ENCODE measurements at places on chromosomes 3 and 15.

DNA sequence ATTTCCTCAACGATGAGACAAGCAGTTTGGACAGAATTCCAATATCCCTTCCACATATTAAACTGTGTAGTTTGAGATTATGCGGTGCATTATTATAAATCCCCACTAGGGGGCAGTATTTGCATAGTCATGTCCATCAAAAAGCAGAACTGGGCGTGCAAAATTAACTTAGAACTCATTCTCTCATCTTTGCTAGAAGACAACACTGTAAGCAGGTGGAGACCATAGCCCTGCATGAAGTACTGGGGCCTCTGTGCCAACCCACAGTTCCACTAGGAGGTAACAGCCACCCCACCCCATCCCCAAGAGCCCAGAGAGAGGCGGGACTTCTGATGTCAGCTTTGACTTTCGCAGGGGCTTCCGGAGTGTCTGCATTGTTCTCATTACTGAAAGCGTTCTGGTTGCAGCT, 106.6 kb upstream of the TMC3 start:
- no peak for DNase-seq

DNA sequence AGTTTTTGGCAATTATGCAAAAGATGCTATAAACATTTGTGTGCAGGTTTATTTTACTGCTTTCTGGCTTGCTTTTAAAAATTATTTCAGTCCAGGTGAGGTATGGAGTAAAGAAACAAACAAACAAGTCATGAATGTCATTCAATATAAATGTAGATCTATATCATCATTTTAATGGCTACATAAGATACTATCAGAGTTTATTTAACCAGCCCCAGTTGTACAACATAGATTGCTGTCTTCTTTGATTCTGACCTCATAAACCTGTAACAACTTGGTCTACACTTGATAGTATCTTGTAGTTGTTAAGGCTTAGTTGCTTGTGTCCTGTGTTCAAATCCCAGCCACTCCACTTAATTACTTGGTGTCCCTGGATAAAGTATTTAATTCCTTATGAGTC, 46.0 kb upstream of the RNU6-1 start:
- no peak for DNase-seq

DNA sequence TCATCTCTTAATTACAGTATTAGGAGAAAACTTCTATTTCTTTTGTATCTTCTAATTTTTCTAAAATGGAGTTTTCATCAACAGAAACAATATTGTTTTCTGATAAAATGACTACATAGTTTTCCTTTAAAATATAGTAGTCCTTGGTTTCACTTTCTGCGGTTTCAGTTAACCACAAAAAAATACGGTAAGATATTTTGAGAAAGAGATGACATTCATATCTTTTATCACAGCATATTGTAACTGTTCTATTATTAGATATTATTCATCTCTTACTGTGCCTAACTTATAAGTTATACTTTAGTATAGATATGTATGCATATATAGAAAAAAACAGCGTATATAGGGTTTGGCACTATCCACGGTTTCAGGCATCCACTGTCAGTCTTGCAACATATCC, 2.3 kb downstream of the B4GALT4 start:
- DNase-seq: no peak

- DNase-seq: no peak
Observed at GRCh38 chr3:9013782-9014563, 50.7 kb upstream of the RAD18 start.

DNA sequence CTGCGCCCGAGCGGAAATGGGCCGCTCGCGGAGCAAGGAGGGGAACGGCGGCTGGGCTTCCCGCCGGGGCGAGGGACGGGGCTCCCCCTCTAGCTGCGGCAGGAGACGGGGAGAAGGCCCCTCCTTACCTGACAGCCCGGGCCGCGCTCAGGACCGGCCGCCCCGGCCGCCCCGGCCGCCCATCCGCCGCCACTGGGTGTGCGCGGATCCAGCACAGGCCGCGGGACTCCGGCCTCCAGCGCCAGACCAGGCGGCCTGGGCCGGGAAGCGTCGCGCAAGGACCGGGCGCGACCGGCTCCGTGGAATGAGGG, 296 bp downstream of the TPRA1 start:
- DNase-seq: no peak

- no peak for DNase-seq
Observed at GRCh38 chr3:49803465-49804140, 542 bp downstream of the INKA1 start.

- no peak for DNase-seq
Observed at GRCh38 chr3:124985349-124985748, 50.8 kb upstream of the MUC13 start.

DNA sequence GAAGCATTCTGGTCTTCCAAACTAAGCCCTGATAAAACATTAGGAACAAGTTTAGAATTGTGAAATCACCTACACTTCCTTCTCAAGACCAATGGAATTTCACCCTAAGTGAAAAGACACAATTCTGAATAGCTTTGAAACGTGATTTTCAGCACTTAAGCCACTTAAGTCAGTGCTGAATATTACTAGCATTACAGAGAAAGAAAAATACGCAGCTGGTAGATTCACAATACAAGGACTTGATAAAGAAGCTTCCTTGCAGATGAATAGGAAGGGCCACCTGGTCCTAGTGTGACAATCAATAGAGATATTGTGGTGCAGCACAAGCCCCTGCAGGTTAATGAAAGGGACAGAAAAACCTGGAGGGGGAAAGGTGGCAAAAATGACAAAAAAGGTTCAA, 353.1 kb upstream of the ALCAM start:
- DNase-seq: no peak

DNA sequence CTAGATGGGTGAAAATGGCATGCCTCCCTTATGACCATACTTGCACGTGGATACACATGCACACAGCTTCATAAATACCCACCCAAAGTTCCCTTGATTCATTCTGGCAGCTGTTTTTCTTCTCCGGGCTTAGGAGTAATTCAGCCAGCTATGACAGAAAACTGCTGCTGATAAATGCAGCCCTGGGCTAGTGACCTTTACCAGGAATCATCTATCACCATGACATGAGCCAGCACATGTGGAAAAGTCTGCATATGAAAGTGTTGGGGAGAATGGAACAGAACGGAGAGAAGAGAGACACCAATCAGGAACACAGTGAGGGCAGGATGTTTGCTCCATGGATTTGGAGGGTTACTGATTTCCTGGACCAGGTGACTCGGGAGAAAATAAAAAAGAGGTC, 706.3 kb downstream of the PDCD6IP start:
- no peak for DNase-seq

Measured in stimulated activated CD4-positive, alpha-beta T cell treated with anti-CD3 and anti-CD28 coated beads, Interleukin-15, amount 100 ng/mL, for 48 hours (primary cell).